Fibroblast of gingiva (primary cell): ENCODE measurements at places on chromosomes 2 and 18.

- DNase-seq, result no peak
These were observed 44.3 kb upstream of the TMEM87B start for GRCh38 chr2:112010751-112011150.

DNA sequence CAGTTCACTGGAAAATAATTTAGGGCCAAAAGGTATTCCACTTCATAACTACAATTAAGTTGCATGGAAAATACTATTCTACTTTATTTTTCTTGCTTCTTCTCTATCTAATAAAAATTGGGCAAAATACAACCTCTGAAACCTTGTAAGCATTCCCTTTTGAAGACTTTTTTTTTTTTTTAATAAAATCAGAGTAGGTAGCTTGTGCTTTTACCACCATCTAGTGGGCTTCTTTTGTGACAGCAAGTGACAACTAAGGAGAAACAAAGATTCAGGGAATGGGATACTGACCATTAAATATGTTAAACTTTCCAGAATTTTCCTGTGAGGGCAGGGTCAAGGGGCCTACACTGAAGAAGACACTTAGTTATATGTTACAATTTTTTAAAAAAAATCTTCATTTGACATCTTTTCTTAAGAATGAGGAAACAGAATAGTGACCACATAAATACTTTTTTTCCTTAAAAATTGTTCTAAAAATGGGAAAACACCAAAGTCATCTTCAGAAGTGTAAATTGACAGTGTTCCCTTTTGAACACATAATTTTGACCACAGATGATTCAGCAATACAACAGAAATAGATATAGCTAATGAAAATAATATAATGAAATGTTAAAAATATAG, 1183.2 kb upstream of the ACVR2A start:
- DNase-seq, result peak; percentile 42

GRCh38 chr2:5473635-5474034, 218.5 kb upstream of the SOX11 start:
- DNase-seq, result no peak

GRCh38 chr2:227613272-227613660, 1.4 kb downstream of the SCYGR3 start:
- DNase-seq, result no peak

DNA sequence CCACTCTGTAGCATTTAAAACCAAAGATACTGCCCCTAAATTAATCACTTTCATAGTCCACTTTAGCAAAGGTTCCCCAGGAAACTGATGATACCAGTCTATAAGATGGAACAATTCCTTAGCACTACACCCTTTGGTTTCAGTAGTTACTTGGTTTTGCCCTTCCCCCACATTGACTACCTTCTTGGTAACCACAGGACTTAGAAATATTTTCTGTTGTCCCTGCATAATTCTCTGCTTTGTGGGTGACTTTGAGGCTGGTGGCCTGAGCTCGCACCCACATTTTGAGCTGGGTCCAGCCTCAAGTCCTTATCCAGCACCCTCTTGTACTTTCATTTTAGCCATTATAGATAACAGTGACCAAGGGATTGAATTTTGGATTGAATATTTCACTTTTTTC, 23.1 kb downstream of the ELP2 start:
- no peak for DNase-seq

- no peak for DNase-seq
These were observed 419.0 kb downstream of the NBAS start for GRCh38 chr2:15142069-15142689.

GRCh38 chr2:174335988-174336500, 1.3 kb downstream of the SP9 start:
- no peak for DNase-seq

GRCh38 chr2:43123981-43124686, 102.3 kb downstream of the ZFP36L2 start:
- no peak for DNase-seq

DNA sequence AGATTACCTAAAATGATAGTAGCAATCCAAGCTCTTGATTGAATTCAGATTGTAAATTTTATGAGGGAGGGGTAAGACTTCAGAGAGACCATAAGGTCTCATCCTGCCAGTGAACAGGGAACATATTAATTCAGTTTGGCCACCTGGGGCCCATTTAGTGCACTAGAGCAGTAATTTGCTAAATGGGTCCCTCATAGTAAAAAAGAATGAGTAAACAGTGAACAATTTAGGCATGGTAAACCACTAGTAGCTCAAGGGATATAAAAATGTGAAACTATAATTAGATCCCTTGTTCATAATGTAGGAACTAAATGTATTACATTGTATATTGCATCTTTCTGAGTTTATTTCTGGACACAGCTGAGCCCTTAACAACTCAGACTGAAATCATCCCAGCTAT, 4.9 kb upstream of the PHLPP1 start:
- DNase-seq, result no peak

GRCh38 chr2:80002568-80003157, 301.9 kb downstream of the LRRTM1 start:
- DNase-seq, result no peak

DNA sequence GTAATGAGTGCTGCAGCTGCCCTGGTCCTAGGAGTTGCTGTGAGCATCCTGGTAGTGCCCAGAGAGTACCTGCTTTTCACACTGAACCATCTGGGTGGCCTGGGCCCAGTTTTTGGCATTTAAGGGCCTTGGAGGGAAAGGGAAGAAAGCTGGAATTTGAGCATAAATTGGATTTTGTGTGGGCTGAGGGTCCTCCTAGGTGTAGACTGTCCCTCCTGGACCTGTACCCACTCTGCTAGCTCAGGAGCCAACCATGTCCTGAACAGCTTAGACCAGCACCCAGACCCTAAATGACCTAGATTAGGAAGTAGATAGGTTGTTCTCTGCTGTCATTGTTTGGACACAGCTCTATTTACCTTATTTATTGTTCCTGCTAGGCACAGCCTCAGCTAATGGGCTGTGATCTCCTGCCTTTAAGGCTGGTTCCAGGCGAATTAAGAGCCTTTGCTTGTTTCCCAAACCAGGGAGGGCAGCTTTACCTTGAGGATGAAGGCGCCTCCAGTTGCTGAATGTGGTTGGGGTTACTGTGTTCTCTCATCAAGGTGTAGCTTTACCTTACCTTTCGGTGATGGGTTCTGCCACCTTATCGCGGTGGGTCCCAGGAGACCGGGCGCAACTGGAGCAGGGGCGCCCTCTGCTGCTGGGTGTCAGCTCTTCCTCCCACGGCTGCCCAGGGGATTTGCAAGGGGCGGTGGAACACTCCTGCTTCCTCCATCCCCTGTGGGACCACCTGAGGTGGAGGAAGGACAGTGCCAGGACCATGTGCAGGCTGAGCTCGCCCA, 34.4 kb downstream of the ITGA6 start:
- peak; percentile 11 for DNase-seq

GRCh38 chr2:73963385-73964120, 21.2 kb upstream of the TET3 start:
- DNase-seq, result no peak

DNA sequence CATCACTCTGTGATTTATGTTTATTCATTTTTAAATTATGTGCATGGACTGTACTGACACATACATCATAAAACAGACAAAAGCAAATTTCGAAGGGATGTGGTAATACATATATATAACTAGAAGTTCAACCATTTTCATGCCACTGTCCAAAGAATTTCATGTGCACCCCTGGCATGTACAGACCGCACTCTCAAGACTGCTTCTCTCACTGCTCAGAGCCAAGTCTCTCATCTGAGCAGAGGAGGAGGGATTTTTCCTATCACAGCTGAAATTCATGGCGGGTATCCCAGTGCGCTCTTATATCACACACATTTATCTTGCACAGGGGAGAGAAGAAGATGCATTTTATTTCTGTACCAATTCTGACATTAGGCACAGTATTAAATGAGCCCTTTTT, 5.9 kb downstream of the TMEM178A start:
- DNase-seq, result no peak

GRCh38 chr2:27308359-27308881, at the start of gene UCN:
Gene UCN, minus strand, starts transcription at chr2:27308445. Its CDS starts 550 bp downstream, at chr2:27307895.
- peak; percentile 19 for DNase-seq

DNA sequence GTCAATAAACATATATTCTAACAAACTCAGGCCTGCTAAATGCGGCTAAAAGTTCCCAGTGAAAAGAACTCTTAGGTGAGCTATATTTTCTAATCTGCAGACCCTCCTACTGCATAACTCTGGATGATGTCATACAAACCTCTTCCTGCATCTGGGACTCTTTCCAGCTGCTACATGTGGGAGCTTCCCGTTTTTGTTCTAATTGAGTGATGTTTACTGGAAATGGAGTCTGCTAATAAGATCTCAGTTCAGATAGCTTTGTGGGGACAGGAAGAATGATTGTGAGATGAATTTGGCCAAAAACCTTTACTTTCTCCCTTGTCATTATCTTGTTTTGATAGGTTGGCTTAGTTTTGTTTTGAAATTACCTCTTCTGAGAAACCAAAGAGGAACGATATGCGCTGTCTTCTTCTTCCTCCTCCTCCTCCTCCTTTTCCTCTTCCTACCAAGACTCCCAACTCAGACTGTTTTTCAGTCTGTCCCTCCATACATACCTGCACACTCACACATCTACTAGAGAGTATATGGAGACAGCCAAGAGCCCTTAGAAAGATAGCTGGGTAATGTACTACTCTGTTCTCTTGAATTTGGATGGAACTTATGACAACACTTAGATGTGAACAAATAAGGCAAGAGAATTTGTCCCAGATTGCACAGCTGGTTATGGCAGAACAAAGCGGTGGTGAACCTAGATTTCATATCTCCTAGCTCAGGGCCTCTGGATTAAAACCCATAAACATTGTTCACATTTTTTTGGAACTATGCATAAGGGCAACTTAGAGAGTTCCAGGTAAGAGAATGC, 39.8 kb upstream of the AAK1 start:
- DNase-seq, result peak; percentile 26

- no peak for DNase-seq
These were observed 1204.0 kb upstream of the ZEB2 start for GRCh38 chr2:145723872-145724271.

DNA sequence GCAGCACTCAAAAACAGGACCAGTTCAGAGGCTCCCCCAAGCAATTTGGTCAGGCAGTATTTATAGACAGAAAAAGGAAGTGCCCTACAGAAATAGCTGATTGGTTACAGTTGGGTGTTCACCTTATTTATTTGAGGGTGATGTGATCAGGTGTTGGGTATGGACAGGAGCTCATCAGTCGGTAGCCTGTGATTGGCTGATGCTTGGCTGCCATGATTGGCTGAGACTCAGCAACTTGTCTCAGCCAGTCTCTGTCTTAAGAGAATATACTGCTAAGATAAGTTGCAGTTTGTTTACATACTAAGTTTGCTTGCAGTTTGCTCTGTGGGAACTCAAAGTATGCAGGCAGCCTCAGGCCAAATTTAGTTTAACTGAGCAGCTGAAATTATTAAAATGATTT, 9.4 kb downstream of the ABCG8 start:
- no peak for DNase-seq

DNA sequence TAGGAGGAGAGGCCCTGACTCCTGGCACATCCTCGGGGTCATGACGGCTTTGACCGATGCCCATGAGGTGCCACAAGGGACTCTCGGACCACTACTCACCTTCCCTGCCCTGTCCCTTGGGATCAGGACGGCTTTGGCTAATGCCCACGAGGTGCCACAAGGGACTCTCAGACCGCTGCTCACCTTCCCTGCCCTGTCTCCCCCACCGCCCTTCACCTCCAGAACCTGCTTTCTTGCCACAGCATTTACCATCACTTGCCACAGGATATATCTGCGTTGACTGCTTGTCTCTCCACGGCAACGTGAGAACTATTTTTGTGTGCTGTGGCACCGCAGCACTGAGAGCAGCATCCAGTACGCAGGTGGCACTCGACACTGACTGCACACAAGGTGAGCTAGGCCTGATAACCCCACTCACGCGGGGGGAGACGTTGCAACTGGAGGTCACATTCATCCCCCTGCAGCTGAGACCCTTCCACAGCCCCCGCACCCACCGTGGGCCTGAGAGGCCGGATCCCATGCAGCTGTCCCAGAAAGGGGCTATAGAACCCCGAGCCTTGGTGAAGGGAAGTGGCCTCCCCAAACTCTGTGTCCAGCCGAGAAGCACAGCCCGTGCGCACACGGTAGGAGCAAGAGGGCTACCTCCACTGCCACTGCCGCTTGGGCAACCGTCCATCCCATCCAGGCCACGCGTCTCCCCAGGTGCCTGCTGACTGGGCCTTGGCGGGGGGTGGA, 47.5 kb downstream of the ANO7 start:
- no peak for DNase-seq

GRCh38 chr2:173462892-173463840, 108.5 kb downstream of the CDCA7 start:
- no peak for DNase-seq

- no peak for DNase-seq
These were observed 63.0 kb upstream of the GLI2 start for GRCh38 chr2:120672526-120673204.

DNA sequence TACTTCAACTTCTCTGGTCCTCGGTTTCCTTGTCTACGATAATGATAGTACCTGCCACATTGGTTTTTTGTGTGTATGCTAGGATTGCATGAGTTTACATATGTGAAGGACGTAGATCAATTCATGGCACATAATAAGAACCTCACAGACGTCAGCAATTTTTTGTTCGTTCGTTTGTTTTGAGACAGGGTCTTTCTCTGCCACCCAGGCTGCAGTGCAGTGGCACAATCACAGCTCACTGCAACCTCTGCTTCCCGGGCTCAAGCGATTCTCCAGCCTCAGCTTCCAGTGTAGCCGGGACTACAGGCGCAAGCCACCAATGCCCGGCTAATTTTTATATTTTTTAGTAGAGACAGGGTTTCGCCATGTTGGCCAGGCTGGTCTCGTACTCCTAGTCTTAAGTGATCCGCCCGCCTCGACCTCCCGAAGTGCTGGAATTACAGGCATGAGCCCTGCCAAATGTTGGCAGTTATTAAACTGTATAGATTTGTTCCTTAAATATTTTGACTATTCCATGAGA, 756 bp upstream of the SLC35F5 start:
- DNase-seq, result no peak

GRCh38 chr18:25795213-25795612, 295.2 kb downstream of the SS18 start:
- DNase-seq, result no peak

- DNase-seq, result no peak
These were observed 53.1 kb downstream of the SPATS2L start for GRCh38 chr2:200359552-200359951.

DNA sequence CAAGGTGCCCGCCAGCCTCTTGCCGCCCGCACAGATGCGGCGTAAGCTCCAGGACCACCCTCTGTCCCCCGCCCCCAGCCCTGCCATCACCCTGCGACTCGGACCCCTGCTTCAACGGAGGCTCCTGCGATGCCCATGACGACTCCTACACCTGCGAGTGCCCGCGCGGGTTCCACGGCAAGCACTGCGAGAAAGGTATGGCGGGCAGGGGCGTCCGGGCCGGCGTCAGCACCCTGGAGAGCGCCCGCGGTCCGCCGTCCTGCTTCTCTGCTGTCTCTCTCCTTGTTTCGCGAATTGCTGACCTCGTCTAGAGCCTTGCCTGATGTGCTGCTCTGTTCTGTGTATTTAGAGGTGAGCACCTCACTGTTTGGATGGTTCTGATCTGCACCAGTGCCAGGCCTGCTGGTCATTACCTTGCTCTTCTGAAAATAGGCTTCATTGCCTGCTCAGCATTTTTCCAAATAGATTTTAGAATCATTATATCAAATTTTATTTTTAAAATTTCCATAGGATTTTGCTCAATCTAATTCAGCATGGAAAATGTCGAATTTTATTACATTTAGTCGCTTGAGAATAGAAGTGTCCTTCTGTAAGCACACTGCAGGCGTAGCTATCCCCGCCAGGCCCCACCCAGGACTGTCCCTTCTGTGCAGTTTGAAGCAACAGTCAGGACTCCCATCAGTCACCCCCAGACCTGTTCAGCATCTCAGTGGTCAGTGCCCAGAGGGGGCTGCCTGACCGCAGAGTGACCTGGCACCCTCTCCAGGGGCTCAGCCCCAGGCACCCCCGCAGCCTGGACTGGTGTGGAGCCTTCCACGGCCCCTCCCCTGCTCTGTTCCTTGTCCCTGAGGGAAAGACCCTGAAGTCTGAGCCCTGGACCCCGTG, 51.6 kb downstream of the SNED1 start:
- no peak for DNase-seq
